SK-N-SH (cell line): ENCODE measurements at places on chromosomes 6 and 20.

- DNase-seq, result no peak
- no peaks in the 10 kb centered on the region for H3K36me3 ChIP-seq
- H3K27ac ChIP-seq, result no peak overlapping the region
- H3K27me3 ChIP-seq, result no peaks in the 10 kb centered on the region
These were observed 359.6 kb upstream of the KCNQ5 start for GRCh38 chr6:72262254-72262653.

- peaks cover 63% of the 10 kb centered on the region for H3K36me3 ChIP-seq
- no peak for DNase-seq
- no peak overlapping the region for H3K4me3 ChIP-seq
These were observed 7.0 kb downstream of the PPIL1 start for GRCh38 chr6:36867471-36868224.

- no peaks in the 10 kb centered on the region for H3K4me1 ChIP-seq
- no peak overlapping the region for H3K27ac ChIP-seq
- H3K4me3 ChIP-seq, result no peak overlapping the region
- no peaks in the 10 kb centered on the region for H3K36me3 ChIP-seq
- no peak for DNase-seq
These were observed 86.2 kb downstream of the CFAP61 start for GRCh38 chr20:20138301-20139064.

DNA sequence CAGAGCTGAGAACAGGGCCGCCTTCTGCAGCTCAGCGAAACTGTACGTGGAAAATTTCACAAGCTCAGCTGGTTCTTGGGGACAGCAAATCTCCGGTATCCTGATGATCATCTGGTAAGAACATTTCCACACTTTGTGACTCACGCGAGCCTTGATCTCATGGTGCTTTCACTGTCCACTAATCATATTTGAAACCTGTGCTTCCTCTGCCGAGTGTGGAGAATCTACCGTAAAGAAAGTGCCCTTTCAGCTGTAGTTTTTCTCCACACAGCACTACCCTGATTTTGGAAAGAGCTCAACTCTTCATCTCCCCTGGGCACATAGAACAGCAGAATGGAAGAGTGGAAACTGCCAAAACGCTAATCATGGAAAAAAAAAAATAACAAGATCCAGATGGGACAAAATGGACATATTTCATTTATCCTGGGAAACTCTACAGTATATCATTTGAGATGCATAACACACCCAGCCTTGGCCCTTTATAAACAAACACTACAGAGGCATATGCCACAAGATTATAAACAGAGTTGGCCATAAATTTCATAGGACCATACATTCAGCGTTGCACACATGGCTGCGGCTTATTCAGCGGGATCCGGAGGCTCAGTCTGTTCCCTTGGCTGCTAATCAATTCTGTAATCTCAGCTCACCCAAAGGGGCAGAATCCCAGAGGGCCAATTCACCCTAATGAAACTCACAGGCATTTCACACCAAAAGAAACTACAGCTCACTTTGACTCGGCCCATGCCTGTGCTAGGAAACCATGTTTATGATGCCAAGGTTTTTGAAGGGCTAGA lies 434.5 kb downstream of the HDGFL1 start:
- DNase-seq, result peak; percentile 24
- no peaks in the 10 kb centered on the region for H3K27me3 ChIP-seq
- peak overlapping the region; percentile 98 for H3K27ac ChIP-seq
- no peaks in the 10 kb centered on the region for H3K36me3 ChIP-seq

DNA sequence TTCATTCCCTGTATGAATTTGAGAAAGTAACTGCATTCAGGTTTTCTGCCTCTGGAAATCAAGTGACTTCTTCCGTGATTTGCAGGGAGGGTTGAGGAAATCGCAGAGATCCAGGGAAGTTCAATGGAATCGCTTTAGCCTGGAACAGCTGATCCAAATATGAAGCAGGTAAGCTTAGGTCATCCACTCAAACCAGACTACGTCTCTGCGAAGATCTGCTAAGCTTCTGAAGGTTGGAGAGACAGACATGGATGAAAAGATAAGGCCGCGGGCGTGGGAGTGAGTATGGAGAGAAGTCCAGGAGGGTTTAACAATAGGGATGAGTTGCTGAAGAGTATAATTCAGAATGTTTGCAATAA lies 34.2 kb upstream of the BTN3A2 start:
- 0 out of 2 replicates have a peak overlapping the region, but pooled peaks have one; percentile 6 for H3K27ac ChIP-seq
- no peaks in the 10 kb centered on the region for H3K27me3 ChIP-seq
- no peaks in the 10 kb centered on the region for H3K36me3 ChIP-seq
- peak overlapping the region; percentile 65 for H3K4me3 ChIP-seq
- DNase-seq, result no peak

- peaks cover 8% of the 10 kb centered on the region for H3K36me3 ChIP-seq
- no peaks in the 10 kb centered on the region for H3K4me1 ChIP-seq
- no peak for DNase-seq
- H3K27me3 ChIP-seq, result no peaks in the 10 kb centered on the region
- H3K4me3 ChIP-seq, result peak overlapping the region; percentile 28; the same call in 1 of the 2 replicates
These were observed 1162.8 kb upstream of the CITED2 start for GRCh38 chr6:140537211-140537610.
